ENCODE measurements at places on chromosomes 6 and 20.

DNA sequence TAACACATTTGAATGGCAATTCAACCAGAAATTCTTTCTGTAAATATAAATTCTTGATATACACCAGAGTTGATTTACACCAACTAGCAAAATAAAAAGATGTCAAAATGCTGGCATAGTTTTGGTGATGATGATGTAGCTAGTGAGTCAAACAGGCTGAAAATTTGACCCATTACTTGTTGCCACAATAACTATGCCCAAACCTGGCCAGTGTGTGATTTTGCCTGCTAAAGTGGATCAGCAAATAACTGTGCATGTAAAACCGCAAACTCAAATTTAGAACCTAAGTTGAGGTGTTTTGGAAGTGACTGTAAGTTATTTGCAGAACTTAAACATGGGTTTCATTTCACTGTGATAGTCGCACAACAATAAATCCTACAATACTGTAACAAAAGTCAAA, 125.9 kb downstream of the KIF6 start:
- DNase-seq: no peak

DNA sequence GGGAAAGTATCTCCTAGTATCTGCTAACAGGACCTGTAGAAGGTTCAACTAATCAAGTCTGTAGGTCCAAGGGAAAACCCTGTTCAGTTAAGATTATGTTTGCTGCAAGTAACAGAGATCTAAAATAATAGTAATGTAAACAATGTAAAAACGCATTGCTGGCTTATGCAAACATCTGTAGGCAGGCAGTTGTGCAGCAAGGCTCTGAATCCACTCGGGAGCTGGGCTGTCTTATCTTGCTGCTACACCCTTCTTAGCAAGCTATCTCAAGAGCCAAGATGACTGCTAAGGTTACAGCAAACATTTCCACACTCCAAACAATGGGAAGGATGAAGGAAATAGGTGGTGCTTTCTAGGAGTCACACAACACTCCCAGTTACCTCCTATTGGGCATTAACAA, 397.3 kb upstream of the NRSN1 start:
- DNase-seq: no peak

DNA sequence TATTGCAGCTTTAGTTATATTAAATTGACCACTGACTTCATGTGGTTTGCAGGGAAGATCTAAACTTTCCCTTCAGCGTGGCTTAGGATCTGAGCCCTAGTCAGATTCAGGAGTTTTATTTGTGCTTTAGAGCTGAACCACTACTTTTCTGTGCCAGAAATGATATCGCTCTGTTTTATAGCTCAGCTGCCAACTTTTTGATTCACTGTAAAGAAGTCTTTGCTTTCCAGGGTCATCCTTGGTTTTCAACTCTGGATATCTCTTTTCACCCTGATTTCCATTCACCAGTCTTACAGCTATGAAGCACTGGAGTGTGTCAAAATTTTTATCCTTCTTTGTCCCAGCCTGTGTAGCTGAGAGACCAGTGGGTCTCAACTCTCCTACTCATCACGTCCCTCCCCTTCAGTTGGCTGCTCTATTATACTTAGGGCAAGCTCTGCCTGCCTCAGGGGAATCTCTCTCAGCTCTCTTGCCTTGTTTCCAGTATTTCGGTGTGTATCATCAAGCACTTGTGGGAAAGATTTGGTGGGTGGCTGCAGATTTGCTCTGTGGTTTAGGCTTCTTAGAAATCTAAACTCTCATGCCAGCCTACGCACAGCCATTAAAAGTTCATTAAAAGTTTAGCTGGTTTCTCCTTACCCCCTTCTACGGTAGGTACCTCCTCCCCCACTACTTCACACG, 425.5 kb downstream of the TENT5A start:
- no peak for DNase-seq

DNA sequence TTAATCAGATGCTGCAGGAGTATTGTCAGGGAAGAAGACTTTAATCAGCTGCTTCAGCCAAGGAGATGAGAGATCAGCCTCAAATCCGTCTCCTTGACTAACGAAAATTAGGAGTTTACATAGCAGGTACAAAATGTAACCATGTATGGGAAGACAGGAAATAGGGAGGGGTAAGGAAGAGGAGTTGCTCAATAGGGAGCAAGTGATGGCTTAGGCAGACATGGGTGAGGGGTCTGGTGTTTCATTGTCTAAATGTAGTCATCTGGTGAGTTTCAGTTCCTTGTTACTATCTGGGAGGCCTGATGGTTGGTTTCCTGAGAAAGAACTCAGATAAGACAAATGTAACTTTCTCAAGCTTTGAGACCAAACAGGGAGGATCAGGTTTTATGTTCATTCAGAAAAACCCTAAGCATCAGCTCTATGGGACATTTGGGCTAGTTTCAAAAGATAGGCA, 217.3 kb upstream of the SULF2 start:
- DNase-seq: no peak

DNA sequence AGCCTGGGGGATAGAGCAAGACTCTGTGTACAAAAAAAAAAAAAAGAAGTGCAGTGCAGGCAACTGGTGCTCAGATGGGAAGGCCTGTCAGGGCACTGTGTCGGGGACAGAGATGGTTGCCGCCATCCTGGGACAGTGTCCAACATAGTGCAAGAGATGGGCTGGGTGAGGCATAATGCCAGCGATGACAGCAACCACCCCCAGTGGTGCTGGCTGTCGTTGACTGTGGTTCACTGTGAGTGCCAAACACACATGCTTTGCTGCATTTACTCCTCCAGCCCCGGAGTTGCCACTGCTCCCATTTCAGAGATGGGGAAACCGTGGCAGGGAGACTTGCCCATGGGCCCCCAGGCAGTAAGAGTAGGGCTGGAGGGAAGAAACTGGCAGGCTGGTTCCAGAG, 5.2 kb upstream of the C20orf203 start:
- no peak for DNase-seq

DNA sequence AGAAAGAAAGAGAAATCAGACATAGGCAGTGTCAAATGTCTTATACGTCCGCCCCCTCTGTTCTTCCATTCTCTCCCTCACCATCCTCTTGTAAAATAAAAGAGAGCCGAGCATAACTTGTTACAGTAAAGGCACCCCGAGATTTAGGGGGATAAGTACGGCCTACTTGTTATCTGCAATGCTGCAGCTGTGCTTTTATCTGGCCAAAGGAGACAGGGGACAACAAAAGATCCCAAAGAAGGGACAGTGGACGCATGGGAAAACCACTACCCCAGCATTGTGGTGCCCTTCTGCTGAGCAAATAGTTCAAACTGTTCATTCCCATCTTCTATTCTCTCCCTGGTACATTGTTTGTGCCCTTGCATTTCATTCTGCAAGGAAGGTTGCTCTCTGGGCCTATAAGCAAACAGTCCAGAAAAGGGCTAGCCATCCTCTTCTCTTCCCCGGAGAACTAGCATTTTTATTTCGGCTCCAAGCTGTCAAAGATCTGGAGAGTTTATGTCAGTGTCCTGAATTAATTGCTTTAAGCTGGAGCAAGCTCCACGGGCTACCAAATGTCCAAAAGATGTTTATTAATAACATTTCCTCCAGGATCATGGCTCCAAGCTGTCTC, 22.3 kb downstream of the FOXA2 start:
- DNase-seq: no peak

DNA sequence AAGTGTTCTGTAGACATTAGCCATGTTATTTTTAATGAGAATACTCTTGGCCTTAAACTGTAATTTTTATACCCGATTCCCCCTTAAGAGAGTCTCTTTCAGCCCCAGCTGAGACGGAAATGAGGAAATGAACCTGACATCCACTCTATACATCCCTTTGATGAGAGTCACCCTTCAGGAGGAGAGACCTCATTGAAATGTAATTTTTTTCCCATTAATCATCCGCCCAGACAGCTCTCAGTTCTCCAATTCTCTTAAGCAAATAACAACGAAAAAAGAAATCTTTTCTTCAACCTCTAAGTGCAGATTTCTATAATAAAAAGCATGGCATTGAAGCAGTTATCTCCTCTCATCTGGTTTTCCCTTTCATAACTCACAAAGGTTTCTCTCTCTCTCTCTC, 243.8 kb upstream of the PMEPA1 start:
- no peak for DNase-seq

DNA sequence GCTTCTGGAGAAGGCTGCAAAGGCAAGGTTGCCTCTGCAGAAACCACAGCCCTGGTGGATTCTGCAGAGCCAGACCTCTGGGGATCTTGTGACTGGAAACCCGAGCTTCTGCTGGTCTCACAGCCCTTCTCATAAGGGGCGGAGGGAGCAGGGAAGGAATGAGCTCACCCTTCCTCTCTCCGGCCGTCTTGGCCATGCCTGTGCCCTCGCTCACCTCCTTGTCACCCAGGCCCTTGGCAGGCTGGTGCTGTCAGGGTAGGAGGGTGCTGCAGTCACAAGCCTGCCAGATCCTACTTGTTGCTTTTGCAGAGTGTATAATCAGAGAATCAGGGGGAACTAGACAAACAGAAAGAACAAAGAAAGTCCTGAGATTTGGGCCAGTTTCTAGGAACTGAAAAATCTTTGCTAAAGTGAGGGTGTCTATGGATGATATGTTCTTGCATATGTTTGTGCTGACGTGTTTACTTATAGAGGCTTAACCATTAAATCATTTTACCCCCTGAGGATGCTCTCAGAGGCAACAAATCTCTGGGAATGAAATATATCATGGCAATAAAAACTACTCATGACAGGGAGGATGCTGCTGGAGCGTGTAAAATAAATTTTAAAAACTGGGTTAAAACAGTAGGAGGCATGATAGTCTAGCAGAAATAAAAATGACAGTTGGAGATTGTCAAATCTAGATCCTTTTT, 244.9 kb upstream of the SOX4 start:
- DNase-seq: no peak

DNA sequence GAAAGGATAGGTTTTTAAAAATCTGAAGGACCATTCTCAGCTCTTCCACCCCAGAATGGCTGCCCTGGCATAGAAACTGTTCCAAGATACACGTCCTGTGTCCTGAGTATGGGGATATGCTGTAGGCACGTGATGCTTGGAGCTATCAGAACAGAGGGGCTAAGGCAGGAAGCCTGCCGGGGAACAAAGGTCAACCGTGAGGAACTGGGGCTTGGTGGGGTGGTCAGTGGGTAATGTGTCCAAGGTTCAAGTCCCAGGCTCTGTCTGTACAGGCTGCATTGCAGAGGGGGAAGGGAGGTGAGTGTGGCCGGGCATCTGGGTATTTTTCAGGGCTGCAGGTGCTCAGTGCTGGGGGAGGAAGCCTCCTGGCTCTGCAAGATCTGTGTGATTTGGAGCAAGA, 479.6 kb upstream of the CHD6 start:
- no peak for DNase-seq

DNA sequence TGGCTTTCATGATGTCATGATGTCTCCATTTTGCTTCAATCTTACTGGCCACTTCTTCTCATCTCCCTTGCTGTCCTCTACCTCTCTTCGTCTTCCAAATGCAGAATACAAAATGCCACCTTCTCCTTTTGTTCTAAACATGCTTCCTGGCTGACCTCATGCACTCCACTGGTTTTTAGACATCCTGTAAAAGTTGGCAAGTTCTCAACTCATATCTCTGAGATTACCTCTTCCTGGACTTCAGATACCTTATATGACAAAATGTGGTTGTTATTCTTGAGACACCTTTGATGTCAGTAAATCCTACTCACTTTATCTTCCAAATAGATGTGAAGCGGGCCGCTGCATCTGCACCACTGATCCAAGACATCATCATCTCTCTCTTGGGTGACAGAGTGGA, 212.7 kb upstream of the FOXA2 start:
- no peak for DNase-seq

DNA sequence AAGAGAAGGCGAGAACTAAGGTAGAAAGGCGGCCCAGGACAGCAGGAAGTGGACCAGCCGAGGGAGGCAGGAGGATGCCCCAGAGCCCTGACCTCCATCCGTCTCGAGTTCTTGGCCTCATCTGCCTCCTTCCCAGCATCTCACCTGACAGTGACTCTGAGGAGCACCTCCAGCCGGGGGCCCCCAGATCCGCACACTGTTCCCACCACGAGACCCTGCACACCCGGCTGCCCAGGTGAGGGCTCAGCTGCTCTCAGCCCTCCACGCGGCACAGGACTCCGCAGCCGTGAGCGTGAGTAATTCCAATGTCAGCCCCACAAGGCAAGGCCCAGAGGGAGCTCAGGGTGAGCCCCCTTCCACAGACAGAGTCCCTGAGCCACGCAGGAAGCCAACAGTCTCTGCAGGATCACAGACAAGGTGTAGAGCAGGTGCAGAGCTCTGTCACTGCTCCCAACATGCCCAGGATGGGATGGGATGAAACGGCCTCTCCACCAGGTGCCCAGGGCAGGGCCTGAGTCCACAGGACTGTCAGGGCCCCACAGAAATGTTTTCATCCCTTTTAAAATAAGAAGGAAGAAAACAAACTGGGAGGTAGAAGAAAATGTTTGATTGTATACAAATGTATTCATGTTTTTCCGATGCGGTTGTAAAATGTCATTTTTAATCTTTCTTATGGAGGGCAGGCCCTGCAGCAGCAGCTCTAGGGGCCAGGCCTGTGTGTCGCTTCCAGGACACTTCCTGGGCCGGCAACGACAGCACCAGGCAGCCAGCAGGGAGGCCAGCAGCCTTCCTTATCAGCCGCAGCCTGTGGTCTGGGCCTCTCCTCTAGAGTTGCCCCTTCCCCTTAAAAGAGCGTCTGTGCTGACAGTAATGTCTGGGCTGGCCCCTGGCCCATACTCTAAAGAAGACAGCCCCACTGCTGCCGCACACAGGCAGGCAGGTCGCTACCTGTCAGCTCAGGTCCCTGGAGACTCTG, 66.9 kb downstream of the DLL1 start:
- no peak for DNase-seq

- no peak for DNase-seq
Measured at GRCh38 chr20:42968746-42969145, 221.0 kb downstream of the PTPRT start.

DNA sequence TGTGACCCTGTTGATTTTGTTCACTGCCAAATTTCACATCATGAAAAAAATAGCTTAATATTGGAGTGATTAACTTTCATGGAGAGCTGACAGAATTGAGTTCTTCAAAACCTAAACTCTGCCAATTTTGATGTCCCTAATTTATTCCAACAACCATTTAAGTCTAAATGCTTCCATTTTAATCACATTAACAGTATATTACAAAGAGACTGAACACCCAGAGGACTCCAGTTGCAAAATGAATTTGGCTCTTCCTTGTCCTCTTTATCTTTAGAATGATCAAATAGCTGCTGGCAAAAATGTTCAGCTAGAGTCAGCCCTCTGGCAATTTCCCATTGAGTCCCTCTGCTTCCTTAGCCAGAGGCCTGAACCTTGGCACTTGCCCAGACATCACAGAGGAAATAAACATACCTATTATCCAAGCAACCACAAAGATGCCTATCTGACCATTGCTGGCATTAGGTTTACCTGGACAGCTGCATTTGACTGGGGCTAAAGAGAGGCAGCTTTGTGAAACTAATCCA, 299.0 kb upstream of the STXBP5 start:
- DNase-seq: no peak

GRCh38 chr6:130113201-130113710, 94.9 kb downstream of the L3MBTL3 start:
- no peak for DNase-seq

DNA sequence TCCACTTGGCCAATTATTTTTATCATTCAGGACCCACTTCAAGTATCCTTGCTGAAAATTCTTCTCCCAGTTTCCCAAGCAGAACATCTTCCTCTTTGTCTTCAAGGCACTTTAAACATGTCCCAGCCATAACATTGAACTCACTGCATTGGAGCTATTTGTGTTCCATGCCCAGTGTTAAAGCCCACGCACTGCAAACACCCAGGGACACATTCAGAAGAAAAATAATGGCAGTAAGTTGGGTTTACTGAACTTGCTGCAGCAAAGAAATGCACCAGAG, 1.6 kb upstream of the APMAP start:
- no peak for DNase-seq
